ENCODE measurements at places on chromosomes 3 and 15. TPM values are rescaled to one million over a fixed set of nuclear protein-coding genes. Genes with fewer than 3 reads are reported as not detected.
A peak's percentile ranks its signal among the peaks of the same experiment; 100 is the strongest.

CELF6 gene
- total RNA-seq: 1.3 TPM

TMEM108 gene
- total RNA-seq: 4.6 TPM

RHOV gene
- total RNA-seq: 11.8 TPM

REC114 gene
- not detected for total RNA-seq

RARRES1 gene
- 5.3 TPM for total RNA-seq

RTP4 gene
- total RNA-seq: not detected

SCAMP5 gene
- total RNA-seq: 0.62 TPM

DZIP1L gene
- 24.7 TPM for total RNA-seq

- no peak for DNase-seq
Observed at GRCh38 chr3:36892457-36893136, 52.3 kb downstream of the TRANK1 start.

DNA sequence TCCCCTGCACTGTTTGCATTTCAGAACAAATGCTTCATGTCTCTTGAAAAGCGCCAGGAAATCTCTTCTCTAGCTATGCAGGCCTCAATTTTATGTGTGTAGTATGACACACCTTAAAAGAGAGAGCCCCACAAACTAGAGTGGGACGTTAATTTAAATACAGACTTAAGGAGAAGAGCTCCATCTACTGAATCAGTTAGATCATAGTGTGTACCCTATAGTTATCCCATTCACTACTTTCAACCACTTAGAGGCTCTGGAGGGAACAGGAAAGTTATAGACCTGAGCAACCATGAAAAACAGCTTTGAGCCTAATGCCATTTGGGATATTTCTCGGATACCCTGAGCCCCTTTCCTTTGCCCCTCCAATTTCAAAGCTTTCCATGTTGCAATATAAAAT is 153.7 kb downstream of the TIGIT start:
- no peak for DNase-seq

DNA sequence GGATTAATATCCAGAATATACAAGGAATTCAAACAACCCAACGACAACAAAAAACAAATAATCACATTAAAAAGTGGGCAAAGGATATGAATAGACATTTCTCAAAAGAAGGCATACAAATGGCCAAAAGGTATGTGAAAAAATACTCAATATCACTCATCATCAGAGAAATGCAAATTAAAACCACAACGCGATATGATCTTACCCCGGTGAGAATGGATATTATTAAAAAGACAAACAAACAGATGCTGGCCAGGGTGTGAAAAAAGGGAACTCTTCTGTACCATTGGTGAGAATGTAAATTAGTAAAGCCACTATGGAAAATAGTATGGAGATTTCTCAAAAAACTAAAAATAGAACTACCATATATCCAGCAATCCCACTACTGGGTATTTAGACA is 43.5 kb upstream of the MEF2A start:
- no peak for DNase-seq

DNA sequence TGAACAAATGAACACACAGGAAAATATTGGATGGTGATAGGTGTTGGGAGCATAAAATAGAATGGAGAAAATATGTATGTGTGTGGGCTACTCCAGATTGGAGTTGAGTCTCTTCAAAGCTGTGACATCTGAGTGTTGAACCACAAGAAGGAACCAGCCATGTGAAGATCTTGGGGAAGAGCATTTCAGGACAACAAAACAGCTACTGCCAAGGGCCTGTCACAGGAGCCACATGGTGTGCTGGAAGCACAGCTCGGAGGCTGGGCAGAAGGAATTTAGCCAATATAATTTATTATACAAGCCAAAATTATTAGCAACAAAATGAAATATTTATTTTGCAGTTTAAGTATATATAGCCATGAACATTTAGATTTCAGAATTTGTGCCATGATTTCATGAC is 108.3 kb upstream of the FGF7 start:
- DNase-seq: peak; percentile 60

- no peak for DNase-seq
Observed at GRCh38 chr15:92000709-92001108, 147.2 kb downstream of the SLCO3A1 start.

GRCh38 chr15:91496754-91497691 is 356.5 kb upstream of the SLCO3A1 start:
- DNase-seq: no peak

GRCh38 chr3:172746475-172746874 is 4.1 kb upstream of the ECT2 start:
- DNase-seq: no peak

- DNase-seq: peak; percentile 28
Observed at GRCh38 chr15:73936181-73936580, 9.9 kb downstream of the LOXL1 start.

GRCh38 chr3:140468407-140468806 is 209.5 kb upstream of the TRIM42 start:
- no peak for DNase-seq

DNA sequence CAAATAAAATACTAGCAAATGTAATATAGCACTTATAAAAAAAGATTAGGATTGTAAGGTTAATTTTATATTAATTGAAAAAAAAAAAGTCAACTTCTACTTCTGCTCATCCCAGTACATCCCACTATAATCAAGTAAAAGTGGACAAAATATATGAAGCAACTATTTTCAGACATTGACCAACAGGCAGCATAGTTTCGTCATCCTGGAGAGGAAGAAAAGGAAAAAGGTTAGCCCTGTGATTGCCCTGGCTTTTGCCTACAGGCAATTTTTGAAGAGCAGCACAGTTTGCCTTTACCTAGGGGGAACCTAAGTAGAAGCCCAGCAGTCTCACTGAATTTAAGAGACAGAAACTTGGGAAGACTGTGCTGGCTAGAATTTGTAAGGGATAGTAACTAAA is 52.2 kb upstream of the ACTC1 start:
- DNase-seq: no peak

Data from tongue (tissue), 3 donors.